Progenitor cell of endocrine pancreas (in vitro differentiated cells): ENCODE measurements at places on chromosomes 4 and X. TPM values are rescaled to one million over a fixed set of nuclear protein-coding genes. Genes with fewer than 3 reads are reported as not detected.
A peak's percentile ranks its signal among the peaks of the same experiment; 100 is the strongest.

The CXCL5 gene
- total RNA-seq, result 0.34 and 0.58 TPM in 2 replicates

GRCh38 chrX:314781-315595 lies 3.6 kb downstream of the GTPBP6 start:
- peaks cover 2% of the 10 kb centered on the region for H3K4me1 ChIP-seq
- no peak overlapping the region for H3K27ac ChIP-seq
- H3K36me3 ChIP-seq, result peaks cover 14% of the 10 kb centered on the region
- DNase-seq, result no peak
- H3K4me3 ChIP-seq, result no peak overlapping the region

DNA sequence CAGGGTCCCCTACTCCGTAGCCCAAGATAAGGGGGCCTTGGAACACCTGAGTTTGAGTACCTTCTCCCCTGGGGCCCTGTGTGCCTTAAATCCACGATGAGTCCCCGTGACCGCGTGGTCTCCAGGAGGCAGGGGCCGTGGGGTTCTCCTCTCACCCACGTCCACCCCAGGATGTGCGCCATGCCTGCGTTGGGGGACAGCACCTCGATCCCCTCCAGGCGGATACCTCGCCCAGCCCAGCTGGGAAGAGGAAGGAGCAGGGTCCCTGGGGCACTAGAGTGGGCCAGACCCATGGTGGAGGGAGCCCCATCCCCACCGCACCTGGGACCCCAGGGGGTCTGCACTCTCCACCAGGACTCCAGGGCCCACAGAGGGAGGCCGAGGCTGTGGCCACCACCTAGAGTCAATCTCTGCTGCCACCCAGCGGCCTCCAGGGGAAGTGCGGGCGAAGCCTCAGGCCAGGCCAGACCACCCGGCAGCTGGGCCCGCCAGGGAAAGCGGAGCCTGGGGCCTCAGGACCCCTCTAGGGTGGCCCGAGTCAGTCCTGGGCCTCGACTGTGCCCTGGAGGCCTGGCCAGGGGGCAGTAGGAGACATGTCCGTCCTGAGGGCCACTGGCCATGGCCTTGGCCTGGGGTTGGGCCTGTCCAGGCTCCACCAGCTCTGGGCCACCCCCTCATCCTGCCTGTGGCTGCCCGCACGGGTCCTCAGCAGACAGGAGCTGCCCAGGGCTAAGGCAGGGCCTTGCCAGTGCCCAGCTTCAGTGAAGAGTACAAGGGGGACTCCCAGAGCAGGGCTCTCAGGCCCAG lies 55.0 kb downstream of the FAM53A start:
- H3K27me3 ChIP-seq, result peaks cover 3% of the 10 kb centered on the region
- no peak overlapping the region for H3K4me3 ChIP-seq
- no peak overlapping the region for H3K27ac ChIP-seq

- peak overlapping the region; percentile 49 for H3K27ac ChIP-seq
- no peak for DNase-seq
- peaks cover 15% of the 10 kb centered on the region for H3K36me3 ChIP-seq
- peaks cover 27% of the 10 kb centered on the region for H3K4me1 ChIP-seq
Observed at GRCh38 chr4:4423706-4424498, 37.0 kb downstream of the NSG1 start.

GRCh38 chr4:86630629-86631028 lies 36.5 kb downstream of the PTPN13 start:
- peaks cover 11% of the 10 kb centered on the region for H3K36me3 ChIP-seq
- H3K27me3 ChIP-seq, result no peaks in the 10 kb centered on the region
- peaks cover 28% of the 10 kb centered on the region for H3K4me1 ChIP-seq
- H3K27ac ChIP-seq, result no peak overlapping the region
- DNase-seq, result no peak

GRCh38 chr4:174935607-174936006 lies 17.4 kb downstream of the ADAM29 start:
- H3K27me3 ChIP-seq, result no peaks in the 10 kb centered on the region
- DNase-seq, result no peak
- no peak overlapping the region for H3K27ac ChIP-seq
- H3K4me1 ChIP-seq, result no peaks in the 10 kb centered on the region
- H3K36me3 ChIP-seq, result no peaks in the 10 kb centered on the region
- H3K4me3 ChIP-seq, result no peak overlapping the region

DNA sequence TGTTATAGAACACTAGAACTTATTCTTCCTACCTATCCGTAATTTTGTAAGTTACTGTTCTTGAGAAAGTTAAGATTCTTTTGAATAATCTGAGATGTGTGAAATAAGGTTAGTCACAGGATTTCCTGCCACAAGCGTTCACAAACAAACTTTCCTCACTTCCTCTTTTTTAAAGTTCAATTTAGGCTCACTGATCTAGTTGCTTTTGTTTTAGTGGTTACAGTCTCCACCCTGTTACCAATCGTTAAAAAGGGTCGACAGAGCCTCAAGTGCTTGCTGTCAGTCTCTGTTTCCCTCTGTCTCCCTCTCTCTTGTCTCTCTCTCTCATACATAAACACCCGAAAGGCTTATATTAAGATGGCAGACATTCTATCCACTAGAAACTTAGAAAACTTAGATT lies 35.9 kb upstream of the STK26 start:
- no peak overlapping the region for H3K27ac ChIP-seq
- H3K4me1 ChIP-seq, result peaks cover 17% of the 10 kb centered on the region
- H3K36me3 ChIP-seq, result no peaks in the 10 kb centered on the region

DNA sequence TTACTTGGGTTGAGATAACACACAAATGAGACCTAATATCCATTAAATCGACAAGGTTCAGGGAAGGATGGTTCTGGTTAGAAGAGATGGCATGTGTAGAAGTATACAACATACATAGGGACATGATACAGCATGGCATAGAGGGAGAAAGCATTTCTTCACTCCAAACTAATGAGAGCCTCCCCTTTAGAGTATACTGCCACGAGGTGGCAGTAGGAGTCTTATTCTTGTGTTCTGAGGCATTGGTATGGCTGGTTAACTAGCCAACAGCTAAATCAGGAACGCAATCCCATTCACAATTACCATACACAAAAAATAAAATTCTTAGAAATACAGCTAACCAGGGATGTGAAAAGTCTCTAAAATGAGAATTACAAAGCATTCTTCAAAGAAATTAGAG lies 29.1 kb upstream of the TRO start:
- DNase-seq, result no peak

DNA sequence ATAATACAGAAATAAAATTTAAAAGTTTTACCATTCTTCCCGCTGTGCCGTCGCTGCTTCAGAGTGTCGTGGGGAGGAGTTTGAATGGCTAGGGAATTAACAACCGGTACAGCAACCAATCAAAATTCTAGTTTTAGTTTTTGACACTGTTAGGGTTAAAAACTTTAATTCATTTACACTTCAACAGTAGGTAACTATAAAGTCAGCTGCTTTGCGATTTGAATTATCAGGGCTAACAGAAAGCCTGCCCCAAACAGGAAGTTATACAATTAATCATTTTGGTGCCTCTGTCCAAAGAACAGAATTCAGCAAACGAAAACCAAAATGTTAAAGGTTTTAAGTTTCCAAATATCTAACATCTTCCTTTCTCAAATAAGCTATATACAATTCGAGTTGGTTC lies 2.3 kb downstream of the HNRNPD start:
- DNase-seq, result no peak
- H3K36me3 ChIP-seq, result peaks cover 16% of the 10 kb centered on the region
- peak overlapping the region; percentile 98 for H3K4me3 ChIP-seq
- peaks cover 40% of the 10 kb centered on the region for H3K4me1 ChIP-seq

The NIPAL1 gene
- 17.6 and 21.1 TPM in 2 replicates for total RNA-seq

- no peak overlapping the region for H3K4me3 ChIP-seq
- H3K27me3 ChIP-seq, result no peaks in the 10 kb centered on the region
- H3K36me3 ChIP-seq, result no peaks in the 10 kb centered on the region
- no peak for DNase-seq
- H3K4me1 ChIP-seq, result peaks cover 18% of the 10 kb centered on the region
Observed at GRCh38 chrX:38982843-38983242, 181.6 kb downstream of the MID1IP1 start.

GRCh38 chrX:136220540-136220939 lies 30.7 kb downstream of the MAP7D3 start:
- H3K27me3 ChIP-seq, result no peaks in the 10 kb centered on the region
- no peak overlapping the region for H3K27ac ChIP-seq
- H3K4me1 ChIP-seq, result no peaks in the 10 kb centered on the region

DNA sequence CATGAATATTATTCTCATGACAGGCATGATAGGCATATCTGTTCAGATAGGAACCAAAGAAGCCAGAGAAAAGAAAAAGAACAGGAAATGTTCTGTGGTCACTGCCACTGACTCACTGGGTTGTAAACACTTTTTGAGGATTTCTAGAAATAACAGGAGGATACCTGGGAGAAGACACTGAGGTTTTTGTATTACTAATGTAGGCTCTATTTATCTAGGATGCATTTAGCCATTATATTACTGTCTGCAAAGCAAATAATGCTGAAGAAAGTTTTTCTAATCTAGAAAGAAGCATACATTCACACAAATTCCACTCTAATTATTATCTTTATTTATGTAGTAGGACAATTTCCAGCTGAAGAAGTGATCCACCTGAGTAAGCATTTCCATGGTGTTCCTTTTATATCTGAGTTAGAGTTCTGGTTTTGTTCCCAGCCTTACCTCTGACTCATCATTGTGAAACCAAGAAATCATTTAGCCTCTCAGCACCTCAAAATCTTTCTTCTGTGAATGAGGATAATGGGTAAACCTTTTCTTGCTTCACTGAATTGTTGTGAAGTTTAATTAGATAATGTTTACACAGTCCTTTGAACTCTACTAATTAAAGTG lies 40.2 kb upstream of the EPGN start:
- H3K27ac ChIP-seq, result no peak overlapping the region
- H3K4me3 ChIP-seq, result no peak overlapping the region
- no peak for DNase-seq
- H3K27me3 ChIP-seq, result no peaks in the 10 kb centered on the region
- no peaks in the 10 kb centered on the region for H3K36me3 ChIP-seq

DNA sequence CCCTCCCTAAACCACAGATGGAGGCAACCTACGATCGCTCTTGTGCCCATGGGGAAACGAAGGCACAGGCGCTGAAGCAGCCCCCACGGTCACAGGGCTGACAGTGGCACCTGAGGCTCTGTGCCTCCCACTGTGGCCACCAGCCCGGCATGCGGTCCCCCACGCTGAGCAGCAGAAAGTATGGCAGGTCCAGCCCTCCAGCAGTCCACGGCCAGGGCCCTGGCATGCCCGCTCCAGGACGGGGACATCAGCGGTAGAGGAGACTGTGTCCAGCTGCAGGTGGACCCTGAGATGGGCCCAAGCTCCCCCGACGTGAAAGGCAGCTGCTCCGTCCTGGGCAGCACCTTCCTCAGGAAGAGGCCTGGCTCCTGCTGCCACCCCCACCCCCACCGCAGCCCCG lies 61.2 kb downstream of the FAM53A start:
- no peak overlapping the region for H3K27ac ChIP-seq
- DNase-seq, result no peak
- H3K4me3 ChIP-seq, result no peak overlapping the region
- no peaks in the 10 kb centered on the region for H3K27me3 ChIP-seq
- H3K36me3 ChIP-seq, result no peaks in the 10 kb centered on the region

GRCh38 chrX:123155327-123155726 lies 28.8 kb upstream of the GRIA3 start:
- no peak for DNase-seq
- H3K27ac ChIP-seq, result no peak overlapping the region
- no peaks in the 10 kb centered on the region for H3K36me3 ChIP-seq

DNA sequence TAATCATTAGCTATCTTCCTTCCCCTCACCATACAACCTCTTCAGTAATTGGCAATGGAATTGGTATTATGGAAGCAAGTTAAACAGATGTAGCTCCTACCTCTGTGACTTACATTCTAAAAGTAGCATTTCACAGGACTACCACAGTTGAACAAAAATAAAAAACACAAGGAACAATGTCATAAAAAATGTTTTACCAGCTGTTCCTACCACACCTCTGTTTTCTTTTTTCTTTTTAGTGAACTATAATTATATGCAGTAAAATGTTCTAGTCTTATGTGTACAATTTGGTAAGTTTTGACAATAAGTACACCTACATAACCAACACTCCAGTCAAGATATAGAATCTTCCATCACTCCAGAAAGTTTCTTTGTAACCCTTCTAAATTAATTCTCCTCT lies 54.1 kb upstream of the GEMIN8 start:
- no peaks in the 10 kb centered on the region for H3K36me3 ChIP-seq
- DNase-seq, result no peak

DNA sequence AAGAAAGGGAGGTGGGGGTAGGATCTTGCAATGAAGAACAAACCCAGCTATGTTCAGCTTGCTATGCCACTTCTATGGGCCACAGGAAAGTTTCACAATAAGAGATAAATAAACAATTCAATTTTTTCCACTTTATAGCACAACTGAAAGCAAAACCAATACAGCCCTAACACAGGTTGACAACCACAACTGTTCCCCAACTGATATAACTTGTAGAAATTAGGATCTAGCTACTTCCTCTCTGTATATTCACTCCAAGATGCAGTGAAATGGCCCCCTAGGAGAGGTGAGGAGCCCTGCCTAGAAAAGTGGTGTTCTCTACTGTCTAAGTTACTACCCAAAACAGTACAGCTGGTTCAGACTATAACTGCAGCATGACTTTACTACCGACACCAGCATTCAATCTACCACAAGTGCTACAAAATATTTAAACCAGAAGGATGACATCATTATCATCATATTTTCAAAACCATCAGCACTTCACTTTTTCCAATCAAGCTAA lies 77.0 kb downstream of the FBXW7 start:
- H3K27me3 ChIP-seq, result no peaks in the 10 kb centered on the region
- peaks cover 31% of the 10 kb centered on the region for H3K4me1 ChIP-seq
- H3K27ac ChIP-seq, result peak overlapping the region; percentile 22
- DNase-seq, result no peak
- peaks cover 2% of the 10 kb centered on the region for H3K36me3 ChIP-seq

- H3K27me3 ChIP-seq, result no peaks in the 10 kb centered on the region
- no peak overlapping the region for H3K4me3 ChIP-seq
- peaks cover 5% of the 10 kb centered on the region for H3K4me1 ChIP-seq
- no peak for DNase-seq
- peaks cover 2% of the 10 kb centered on the region for H3K36me3 ChIP-seq
Observed at GRCh38 chr4:147965056-147965455, 233.2 kb downstream of the ARHGAP10 start.

The GABRG1 gene
- total RNA-seq, result not detected in 2 replicates

GRCh38 chr4:85776579-85776978 lies 301.6 kb downstream of the ARHGAP24 start:
- H3K27me3 ChIP-seq, result no peaks in the 10 kb centered on the region
- no peak overlapping the region for H3K4me3 ChIP-seq
- H3K36me3 ChIP-seq, result no peaks in the 10 kb centered on the region
- no peak overlapping the region for H3K27ac ChIP-seq
- H3K4me1 ChIP-seq, result peaks cover 8% of the 10 kb centered on the region
- DNase-seq, result no peak

- H3K27ac ChIP-seq, result no peak overlapping the region
- peaks cover 19% of the 10 kb centered on the region for H3K4me1 ChIP-seq
Observed at GRCh38 chr4:38534344-38535045, 129.5 kb upstream of the KLF3 start.

- H3K4me3 ChIP-seq, result no peak overlapping the region
- H3K27me3 ChIP-seq, result no peaks in the 10 kb centered on the region
- H3K4me1 ChIP-seq, result no peaks in the 10 kb centered on the region
- H3K36me3 ChIP-seq, result no peaks in the 10 kb centered on the region
Observed at GRCh38 chr4:132218406-132218805, 930.7 kb upstream of the PCDH10 start.

- H3K36me3 ChIP-seq, result no peaks in the 10 kb centered on the region
- peaks cover 22% of the 10 kb centered on the region for H3K4me1 ChIP-seq
- H3K4me3 ChIP-seq, result no peak overlapping the region
- H3K27ac ChIP-seq, result no peak overlapping the region
- no peak for DNase-seq
Observed at GRCh38 chr4:25533256-25533655, 122.4 kb upstream of the SLC34A2 start.
